AG08396 (cell line): ENCODE measurements at places on chromosomes 4 and X.

DNA sequence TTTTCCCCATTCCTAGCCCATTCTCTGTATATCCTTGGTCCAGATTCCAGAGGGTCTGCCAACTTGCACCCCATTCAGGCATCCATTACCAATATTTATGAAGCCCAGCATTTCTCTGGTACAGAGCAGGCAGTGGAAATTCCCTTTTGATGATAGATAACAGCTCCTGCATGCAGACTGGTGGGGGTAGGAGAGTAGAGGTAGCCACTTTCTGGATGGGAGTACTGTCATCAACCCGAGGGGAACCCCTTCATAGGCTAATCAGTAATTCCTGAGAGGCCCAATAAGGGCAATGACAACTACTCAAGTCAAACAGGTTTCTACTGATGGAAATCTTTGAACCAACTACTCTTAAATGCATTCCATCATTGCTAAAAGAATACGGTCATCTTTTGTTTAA lies 63.7 kb downstream of the COL25A1 start:
- DNase-seq = no peak

GRCh38 chr4:15513545-15513944 lies 43.9 kb downstream of the CC2D2A start:
- no peak for DNase-seq

DNA sequence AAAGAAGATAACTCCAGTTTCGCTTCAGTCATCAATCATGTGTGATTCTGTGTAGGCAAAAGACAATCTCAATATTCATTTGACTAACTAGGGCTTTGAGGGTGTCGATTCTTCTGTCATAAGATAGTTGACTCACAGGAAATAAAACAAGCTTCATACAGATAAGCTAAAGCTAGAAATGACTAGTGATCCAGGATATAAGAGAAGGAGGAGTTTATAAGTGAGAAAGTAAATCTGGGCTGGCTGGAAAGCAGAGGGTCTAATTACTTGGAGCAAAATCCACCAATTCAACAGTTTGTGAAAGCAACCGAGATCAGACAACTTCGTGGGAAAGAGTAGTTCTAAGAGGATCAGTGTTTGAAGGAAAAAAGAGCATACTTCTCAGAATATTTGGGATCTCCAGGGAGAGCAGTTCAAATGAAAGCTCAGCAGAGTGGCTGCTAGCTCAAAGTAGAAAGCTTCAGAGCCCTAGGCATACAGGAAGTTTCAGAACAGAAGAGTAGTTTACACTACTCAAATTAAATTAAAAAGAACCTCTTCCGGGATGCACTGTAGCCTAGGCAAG lies 429.3 kb downstream of the INPP4B start:
- no peak for DNase-seq

DNA sequence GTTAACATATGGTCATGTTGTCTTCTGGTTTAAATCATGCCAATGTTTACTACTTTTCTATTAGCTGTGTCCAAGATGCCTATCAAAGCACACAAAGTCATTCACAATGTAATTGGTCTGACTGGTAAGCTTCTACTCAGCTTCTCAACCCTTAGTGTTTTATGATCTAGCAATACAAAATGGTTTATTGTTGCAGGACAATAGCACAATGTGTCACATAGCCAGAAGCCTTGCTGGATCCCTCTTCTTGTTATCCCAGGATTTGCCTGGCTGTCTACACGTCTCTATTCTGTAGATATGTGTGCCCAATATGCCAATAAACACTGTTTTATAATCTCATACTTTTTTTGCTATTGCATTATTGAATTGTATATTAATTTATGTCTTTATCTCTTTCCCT lies 1111.0 kb upstream of the AGA start:
- DNase-seq = no peak

GRCh38 chr4:119299741-119300100 lies 22.2 kb downstream of the FABP2 start:
- no peak for DNase-seq

GRCh38 chr4:124066595-124066994 lies 645.9 kb downstream of the ANKRD50 start:
- no peak for DNase-seq

DNA sequence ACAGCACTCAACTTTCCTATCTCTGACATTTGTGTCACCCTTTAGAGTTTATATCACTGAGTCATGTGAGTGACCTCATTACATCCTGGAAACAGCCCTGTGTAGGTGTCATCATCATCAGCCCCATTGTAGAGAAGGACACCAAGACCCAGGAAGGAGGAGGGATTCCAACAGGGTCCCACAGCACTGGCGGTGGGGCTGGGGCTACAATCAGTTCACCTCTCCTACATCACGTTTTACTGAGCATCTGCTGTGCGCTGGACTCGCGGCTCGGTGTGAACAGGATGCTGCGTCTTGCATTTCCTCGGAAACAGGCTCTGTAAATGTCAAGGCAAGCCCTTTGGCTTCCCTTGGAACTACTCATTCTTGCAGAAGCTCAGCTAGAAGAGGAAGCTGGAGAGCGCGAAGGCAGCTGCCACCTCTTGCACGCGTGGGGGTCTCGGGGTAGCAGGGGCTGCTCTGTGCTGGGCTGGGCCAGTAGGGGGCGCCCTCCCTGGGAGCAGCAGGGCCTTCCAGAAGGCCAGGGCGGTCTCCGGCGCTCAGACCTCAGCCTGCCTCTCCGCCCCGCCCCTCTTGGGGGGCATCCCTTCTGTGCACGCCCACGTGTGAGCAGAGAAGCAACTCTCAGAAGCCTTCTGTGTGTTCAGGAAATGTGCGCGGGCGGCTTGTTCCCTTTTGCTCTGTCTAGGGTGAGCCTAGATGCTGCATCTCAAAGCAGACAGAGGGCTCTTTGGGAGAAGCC lies 29.0 kb downstream of the REELD1 start:
- DNase-seq = peak; percentile 34

DNA sequence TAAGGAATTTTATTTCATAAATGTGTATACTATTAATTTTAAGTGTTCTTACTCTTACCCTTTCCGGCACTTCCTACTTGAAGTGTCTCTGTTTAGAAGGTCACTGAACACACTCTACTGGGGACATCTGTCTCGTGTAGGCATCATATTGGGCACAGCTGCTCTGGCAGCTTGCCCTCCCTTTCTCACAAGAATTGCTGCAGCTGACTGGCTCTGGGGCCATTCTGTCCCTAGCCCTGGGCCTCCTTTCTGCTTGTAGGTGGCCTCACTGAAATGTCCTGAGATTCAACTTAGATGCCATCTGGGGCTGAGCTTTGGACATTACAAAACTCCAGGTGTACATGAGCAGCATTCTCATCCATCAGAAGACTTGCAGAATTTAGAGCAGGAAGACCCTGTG lies 49.6 kb downstream of the SMAD1 start:
- DNase-seq = no peak

- DNase-seq = no peak
Measured at GRCh38 chr4:6750286-6751221, 32.0 kb upstream of the KIAA0232 start.

DNA sequence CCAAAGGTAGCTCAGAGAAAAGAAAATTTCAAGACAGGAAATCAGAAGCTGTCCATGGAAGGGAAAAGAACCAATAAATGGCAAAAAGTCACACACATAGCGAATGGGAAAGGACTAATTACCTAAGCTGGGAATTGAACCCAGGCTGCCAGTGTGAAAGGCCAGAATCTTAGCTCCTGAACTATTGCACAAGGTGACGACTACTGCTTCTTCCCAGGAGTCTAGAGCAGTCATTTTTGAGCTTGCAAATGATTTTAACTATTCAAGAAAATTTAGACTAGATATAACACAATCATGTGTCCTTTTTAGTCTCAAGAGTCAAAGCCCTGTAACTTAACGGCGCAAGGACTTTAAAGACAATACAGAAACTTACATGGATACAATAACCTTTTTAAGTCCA lies 34.1 kb upstream of the ZNF81 start:
- no peak for DNase-seq

DNA sequence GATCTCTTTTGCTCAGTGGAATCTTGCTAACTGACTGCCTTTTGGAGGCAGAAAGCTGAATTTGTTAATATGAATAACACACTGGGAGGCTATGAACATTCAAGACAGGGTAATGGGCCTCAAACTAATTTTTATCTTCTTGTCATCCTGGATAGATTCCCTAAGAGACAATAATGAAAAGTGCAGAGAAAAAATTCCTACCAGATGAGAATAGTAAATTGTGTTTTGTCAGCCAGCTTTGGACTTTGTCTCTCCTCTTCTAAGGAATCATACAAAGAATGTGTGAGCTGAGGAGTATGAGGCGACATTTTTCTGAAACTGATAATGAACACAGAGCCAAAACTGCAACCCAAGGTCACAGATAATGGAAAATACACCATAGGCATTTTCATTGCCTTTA lies 649.3 kb downstream of the IQCM start:
- DNase-seq = no peak

GRCh38 chrX:17072721-17073230 lies 126.3 kb downstream of the REPS2 start:
- no peak for DNase-seq

DNA sequence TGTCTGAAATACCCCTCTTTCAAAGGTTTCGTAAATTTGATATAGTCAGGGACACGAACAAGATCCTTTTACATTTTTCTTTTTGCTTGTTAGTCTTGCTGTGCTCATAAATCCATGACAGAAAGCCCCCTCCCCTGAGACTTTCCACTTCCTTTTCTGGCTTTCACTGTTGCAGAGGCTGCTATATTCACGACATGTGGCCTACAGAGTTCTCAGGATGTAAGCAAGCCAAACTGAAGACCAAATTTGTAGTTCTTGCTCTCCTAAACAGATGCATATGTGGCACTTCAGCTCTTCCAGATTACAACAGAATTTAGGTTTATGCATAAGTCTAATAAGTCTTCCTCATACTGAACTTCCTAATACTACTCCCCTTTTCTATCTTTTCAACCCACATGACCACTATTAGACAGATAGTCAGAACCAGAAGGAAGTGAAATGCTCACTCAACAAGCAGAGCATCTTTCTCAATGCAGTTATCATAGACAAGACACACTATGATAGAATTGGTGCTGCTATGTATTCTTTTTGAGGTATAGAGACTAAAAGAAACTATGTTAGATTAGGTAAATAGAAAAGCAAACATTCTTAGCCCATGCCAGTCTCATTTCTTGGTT lies 15.0 kb downstream of the BTK start:
- DNase-seq = no peak

DNA sequence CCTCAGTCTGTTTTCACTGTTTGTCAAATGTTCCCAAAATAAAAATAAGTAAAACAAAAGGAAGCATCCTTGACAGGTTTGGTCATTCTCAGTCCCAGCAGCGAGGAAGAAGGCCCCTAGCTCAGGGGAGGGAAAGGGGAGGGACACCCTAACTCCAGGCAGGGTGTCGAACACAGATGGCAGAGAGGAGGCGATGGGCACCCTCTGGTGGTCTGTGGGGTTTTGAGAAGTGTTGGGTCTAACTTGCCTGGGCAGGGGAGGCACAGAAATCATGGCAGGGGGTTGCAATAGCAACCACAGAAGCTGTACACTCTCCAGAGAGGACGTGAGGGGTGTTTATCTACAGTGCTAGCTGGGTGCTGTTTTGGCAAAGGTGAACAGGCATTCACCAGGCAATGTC lies 229.8 kb upstream of the SFRP2 start:
- no peak for DNase-seq

- no peak for DNase-seq
Measured at GRCh38 chr4:56626420-56626819, 54.7 kb downstream of the HOPX start.

DNA sequence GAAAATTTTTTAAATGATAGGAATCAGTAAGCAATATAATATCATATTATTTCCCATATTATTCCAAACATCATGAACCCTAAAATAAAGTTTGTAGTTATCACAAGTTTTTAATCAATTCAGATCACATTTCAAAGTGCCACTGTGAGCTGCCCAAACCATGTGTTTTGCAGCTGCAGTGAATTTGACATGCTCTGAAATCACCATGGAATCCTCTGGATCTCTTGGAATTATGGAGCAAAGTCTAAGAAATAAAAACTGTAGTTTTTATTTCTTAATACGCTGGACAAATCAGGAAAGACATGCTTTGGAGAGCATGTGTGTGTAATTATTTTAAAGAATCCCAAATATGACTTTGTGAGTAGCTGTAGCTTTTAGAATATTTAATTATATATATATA lies 262.7 kb downstream of the ANKRD50 start:
- no peak for DNase-seq

DNA sequence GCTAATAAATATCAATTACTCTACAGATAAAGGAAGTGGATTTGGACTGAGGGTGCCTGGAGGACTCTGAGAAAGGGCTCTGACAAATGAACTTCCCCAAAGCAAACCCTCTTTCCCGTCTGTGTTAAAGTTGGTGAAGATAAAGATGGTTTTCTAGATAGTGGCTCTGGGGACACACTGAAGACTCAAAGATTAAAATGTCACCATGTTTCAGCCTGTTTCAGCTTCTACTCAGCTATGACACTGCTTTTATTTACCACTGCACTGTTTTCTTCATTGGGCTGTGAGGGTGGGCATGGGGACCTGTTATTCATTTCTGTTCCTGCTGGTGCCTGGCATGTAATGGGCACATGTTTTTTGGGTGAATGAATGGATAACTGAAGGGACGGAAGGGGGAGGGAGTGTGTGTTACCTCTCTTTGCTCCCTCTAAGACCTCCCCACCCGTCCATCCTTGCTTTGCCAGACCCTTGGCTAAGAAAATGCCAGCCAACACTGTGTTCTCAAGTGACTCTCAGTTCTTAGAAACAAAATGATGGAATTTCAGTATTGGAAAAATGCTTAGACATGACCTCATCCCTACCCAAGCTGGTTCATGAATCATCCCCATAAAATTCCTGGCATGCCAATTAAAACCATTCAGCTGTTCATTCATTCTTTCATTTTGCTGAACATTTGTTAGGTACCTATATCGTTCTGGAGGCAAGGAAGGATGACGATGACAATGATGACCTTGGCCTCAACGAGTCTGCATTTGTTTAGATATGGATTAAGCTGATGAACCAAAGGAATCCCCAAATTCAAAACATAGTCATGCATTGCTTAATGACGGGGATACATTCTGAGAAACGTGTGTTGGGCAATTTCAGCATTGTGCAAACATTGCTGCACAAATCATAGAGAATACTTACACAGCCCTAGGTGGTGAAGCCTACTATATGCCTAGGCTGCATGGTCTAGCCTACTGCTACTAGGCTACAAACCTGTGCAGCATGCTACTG lies 13.4 kb upstream of the STK32B start:
- peak; percentile 79 for DNase-seq

DNA sequence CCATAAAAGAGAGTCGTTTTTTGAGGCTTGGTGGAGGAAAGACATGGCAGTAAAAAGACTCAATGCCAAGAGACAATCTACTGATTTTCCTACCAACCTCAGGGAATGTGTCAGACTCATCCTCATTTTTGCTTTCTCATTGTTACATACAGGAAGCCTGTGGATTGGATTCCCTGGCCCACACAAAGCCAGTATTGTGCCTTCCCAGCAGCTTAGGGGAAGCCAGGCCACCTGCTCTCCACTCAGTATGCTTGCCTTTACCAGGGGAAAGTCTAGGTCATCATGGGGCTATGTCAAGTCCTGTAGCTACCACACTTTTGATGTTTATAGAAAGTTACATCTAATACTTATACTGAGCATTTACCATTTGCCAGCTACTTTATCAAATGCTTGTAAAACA lies 11.0 kb downstream of the BMX start:
- no peak for DNase-seq

- DNase-seq = no peak
Measured at GRCh38 chrX:805103-805670, 174.6 kb downstream of the SHOX start.
